ENCODE measurements at places on chromosomes 16 and 17. TPM values are rescaled to one million over a fixed set of nuclear protein-coding genes. Genes with fewer than 3 reads are reported as not detected.
A peak's percentile ranks its signal among the peaks of the same experiment; 100 is the strongest.

DNA sequence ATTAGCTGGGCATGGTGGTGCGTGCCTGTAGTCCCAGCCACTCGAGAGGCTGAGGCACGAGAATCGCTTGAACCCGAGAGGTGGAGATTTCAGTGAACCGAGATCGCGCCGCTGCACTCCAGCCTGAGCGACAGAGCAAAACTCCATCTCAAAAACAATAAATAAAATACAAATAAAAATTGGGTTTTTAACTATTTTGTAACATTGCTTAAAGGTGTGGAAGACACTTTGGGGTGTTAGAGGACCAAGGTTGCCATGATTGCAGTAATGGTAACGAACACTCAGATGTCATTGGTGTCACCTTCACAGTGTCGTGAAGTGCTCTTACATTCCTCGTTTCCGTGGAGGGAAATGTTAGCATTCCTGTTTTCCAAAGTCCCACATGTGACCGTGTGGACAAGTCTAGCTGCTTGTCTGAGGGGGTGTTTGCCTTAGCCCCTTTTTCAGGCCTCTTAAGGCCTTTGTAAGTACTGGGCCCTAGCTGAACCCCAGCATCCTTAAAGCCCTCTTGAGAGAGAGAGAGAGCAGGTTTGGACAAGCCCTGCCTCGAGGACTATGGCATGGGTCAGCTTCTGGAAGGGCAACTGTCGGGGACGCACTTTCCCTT, 8.6 kb downstream of the C16orf96 start:
- H3K4me3 ChIP-seq: no peak overlapping the region
- no peaks in the 10 kb centered on the region for H3K27me3 ChIP-seq
- no peaks in the 10 kb centered on the region for H3K4me1 ChIP-seq
- H3K27ac ChIP-seq: no peak overlapping the region
- H3K36me3 ChIP-seq: no peaks in the 10 kb centered on the region

- no peak for DNase-seq
- no peaks in the 10 kb centered on the region for H3K27me3 ChIP-seq
- H3K27ac ChIP-seq: no peak overlapping the region
These were observed 817.5 kb downstream of the CDH11 start for GRCh38 chr16:64304396-64304795.

The KPNA2 gene
- polyA plus RNA-seq: 34.1 TPM

GRCh38 chr17:58082341-58082869, 814 bp upstream of the DYNLL2 start:
- peaks cover 36% of the 10 kb centered on the region for H3K4me1 ChIP-seq
- no peak for DNase-seq
- H3K27ac ChIP-seq: peak overlapping the region; percentile 47
- H3K27me3 ChIP-seq: no peaks in the 10 kb centered on the region

DNA sequence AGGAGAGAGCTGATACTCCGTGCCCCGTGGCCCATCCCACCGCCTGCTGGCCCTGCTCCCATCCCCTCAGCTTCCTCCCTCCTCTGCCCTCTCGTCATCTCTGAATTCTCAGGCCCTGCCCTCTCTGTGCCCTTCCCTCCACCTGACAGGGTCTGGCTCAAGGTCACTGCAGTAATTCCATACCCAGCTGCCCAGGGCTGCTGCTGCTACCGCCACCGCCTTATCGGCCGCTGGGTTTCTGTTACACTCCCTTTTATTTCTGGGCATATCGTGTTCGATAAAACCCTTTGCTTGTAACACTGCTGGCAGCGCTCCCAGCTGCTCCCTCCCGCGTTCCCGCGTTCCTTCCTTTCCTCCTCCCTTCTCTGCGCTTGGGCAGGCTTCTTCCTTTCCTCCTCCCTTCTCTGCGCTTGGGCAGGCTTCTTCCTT, 1.2 kb downstream of the EPN3 start:
- H3K4me1 ChIP-seq: peaks cover 20% of the 10 kb centered on the region
- H3K27me3 ChIP-seq: peaks cover 19% of the 10 kb centered on the region
- no peak for DNase-seq

GRCh38 chr17:71505200-71505599, 615.6 kb upstream of the SOX9 start:
- H3K27ac ChIP-seq: no peak overlapping the region
- no peak for DNase-seq

DNA sequence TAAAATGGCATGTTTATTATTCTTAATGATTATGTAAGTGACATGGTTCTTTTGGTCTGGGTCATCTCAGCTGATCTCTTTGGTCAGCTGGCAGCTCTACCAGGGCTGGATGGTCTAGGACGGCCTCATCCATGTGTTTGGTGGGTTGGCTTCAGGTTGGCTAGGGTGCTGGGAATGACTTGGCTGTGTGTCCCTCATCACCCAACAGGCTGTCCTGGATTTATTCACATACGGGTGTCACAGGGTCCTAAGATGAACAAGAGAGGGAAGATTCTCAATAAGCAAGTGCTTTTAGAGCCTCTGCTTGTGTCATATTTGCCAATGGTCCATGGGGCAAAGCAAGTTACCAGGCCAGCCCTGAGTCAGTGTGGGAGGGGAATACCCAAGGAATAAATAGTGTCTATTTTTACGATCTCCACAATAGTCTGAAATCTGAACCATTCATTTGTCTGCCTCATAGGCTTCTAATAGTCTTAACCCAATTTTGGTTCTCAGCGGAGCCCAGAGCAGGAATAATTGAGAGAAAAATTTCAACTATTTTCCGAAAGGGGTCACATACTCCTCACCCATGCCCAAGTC, 157.5 kb downstream of the HS3ST2 start:
- H3K36me3 ChIP-seq: no peaks in the 10 kb centered on the region
- DNase-seq: no peak
- H3K27ac ChIP-seq: no peak overlapping the region

DNA sequence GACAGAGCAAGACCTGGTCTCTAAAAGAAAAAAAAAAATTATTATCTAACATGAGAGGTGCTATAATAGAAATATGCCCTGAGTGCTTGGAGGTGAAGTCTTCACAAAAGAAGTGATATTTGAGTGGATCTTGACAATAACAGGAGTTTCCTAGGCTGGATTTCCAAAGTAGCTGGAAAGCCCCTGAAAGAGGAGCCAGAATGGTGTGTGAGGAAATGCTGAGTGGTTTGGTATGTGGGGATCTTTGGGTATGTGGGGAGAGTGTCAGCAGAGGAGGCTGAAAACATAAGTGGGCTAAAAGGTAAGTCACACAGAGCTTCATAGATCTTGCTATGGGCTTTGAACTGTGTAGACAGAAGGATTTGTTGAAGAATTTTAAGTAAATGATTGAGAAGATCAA, 100.1 kb downstream of the YPEL2 start:
- H3K27ac ChIP-seq: no peak overlapping the region
- no peaks in the 10 kb centered on the region for H3K36me3 ChIP-seq
- DNase-seq: no peak

GRCh38 chr16:86858501-86858900, 280.2 kb downstream of the FOXL1 start:
- no peak overlapping the region for H3K4me3 ChIP-seq
- H3K27me3 ChIP-seq: no peaks in the 10 kb centered on the region
- H3K27ac ChIP-seq: no peak overlapping the region

The GCGR gene
- not detected for polyA plus RNA-seq

DNA sequence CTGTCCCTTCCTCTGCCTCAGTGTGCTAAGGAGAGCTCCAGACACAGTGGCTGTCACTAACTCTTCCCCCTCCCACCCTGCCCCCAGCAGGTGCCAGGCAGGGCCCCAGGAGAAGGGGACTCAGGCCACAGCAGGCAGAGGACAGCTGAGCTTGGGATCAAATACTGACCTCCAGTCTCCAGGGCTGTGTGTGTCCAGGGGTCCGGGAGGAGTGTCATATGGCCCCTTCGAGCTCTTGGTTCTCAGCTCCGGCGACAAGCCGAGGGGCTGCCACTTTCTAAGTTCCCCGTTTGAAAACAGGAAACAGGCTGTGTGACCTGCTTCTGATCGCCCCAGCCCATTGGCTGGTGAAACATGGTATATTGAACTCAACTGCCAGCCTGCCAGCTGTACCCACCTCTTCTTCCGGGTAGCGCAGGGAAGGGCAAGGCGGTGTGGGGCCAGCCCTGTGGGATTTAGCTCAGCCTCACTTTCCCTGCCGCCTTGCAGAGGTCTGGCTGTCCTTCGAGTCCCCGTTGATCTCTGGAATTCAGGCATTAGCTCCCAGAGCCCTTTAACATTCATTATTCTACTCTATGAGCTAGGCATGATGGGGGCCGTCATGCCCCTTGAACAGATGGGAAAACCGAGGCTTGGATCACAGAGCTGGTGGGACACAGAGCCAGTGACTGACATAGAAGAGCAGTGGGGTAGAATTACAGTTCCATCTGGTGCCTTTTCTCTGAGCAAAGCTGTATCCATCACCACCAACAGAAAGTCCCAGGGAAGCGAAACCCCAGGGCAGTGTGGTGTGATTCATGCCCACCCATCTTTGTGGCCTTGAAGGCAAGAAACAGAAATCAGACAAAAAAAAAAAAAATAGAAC, at the start of gene SNX20:
TSS of gene SNX20 (minus strand) at position 292 of the 865 bp plus-strand sequence. CDS start 3,786 bp downstream, outside the sequence.
- no peaks in the 10 kb centered on the region for H3K27me3 ChIP-seq
- peaks cover 93% of the 10 kb centered on the region for H3K4me1 ChIP-seq
- peaks cover 25% of the 10 kb centered on the region for H3K36me3 ChIP-seq
- peak within 1 kb of the TSS; percentile 90 for H3K27ac ChIP-seq
- peak within 1 kb of the TSS; percentile 93 for H3K4me3 ChIP-seq

- DNase-seq: peak; percentile 66
- peaks cover 16% of the 10 kb centered on the region for H3K4me1 ChIP-seq
- no peaks in the 10 kb centered on the region for H3K27me3 ChIP-seq
- no peak overlapping the region for H3K27ac ChIP-seq
- H3K4me3 ChIP-seq: no peak overlapping the region
These were observed 122.3 kb downstream of the SSH2 start for GRCh38 chr17:29807520-29808361.

- H3K4me3 ChIP-seq: no peak overlapping the region
- no peaks in the 10 kb centered on the region for H3K36me3 ChIP-seq
- H3K27me3 ChIP-seq: no peaks in the 10 kb centered on the region
- H3K27ac ChIP-seq: no peak overlapping the region
- H3K4me1 ChIP-seq: no peaks in the 10 kb centered on the region
These were observed 115.6 kb upstream of the SDK2 start for GRCh38 chr17:73759734-73760438.

DNA sequence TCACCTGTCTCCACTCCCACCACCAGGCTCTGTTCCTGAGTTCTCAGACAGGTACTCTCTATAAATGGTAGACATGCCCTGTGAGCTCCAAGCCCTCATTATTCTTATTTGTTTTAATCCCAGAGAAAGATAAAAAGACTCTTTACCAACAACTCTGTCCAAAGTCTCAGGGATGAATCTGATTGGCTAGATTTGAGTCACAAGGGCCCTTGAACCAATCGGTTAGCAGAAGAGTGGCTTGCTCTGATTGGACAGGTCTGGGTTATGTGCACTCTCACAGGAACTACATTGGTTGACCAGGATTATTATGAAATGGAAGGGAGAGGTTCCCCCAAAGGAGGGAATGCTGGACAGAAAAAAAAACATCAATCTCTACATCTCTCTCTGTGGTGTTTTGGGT, 7.5 kb downstream of the COTL1 start:
- no peak overlapping the region for H3K4me3 ChIP-seq
- H3K4me1 ChIP-seq: peaks cover 100% of the 10 kb centered on the region
- DNase-seq: no peak
- peak overlapping the region; percentile 62 for H3K27ac ChIP-seq

- no peaks in the 10 kb centered on the region for H3K36me3 ChIP-seq
- H3K4me3 ChIP-seq: no peak overlapping the region
- DNase-seq: no peak
These were observed 108.1 kb downstream of the IRX3 start for GRCh38 chr16:54178478-54178976.

The FOXN1 gene
- not detected for polyA plus RNA-seq

GRCh38 chr16:9557713-9558112, 466.3 kb downstream of the HAPSTR1 start:
- H3K4me3 ChIP-seq: no peak overlapping the region
- H3K36me3 ChIP-seq: no peaks in the 10 kb centered on the region
- no peak for DNase-seq
- no peaks in the 10 kb centered on the region for H3K4me1 ChIP-seq

DNA sequence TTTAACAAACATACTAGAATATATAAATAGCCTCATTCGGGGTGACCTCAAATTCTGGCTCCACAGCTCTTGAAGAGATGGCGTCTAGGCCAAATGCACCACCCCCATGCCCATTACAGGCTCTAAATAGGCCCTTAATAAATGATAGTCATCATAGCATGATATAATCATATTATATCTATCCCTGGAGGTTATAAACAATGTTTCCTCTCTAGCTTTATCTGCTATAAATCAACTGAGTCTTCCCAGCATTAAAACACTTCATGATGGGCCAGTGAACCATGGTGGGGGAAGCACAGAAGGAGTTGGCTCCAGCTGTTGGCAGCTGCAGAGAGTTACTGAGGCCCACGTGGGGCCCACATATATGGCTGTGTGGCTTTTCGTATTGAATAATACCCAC, 214.9 kb upstream of the MPHOSPH6 start:
- no peak overlapping the region for H3K4me3 ChIP-seq
- H3K27me3 ChIP-seq: no peaks in the 10 kb centered on the region
- H3K27ac ChIP-seq: no peak overlapping the region
- no peak for DNase-seq
- H3K4me1 ChIP-seq: no peaks in the 10 kb centered on the region
- H3K36me3 ChIP-seq: no peaks in the 10 kb centered on the region

The PTGES3L gene
- 0.52 TPM for polyA plus RNA-seq

The ZNF778 gene
- 1.0 TPM for polyA plus RNA-seq

DNA sequence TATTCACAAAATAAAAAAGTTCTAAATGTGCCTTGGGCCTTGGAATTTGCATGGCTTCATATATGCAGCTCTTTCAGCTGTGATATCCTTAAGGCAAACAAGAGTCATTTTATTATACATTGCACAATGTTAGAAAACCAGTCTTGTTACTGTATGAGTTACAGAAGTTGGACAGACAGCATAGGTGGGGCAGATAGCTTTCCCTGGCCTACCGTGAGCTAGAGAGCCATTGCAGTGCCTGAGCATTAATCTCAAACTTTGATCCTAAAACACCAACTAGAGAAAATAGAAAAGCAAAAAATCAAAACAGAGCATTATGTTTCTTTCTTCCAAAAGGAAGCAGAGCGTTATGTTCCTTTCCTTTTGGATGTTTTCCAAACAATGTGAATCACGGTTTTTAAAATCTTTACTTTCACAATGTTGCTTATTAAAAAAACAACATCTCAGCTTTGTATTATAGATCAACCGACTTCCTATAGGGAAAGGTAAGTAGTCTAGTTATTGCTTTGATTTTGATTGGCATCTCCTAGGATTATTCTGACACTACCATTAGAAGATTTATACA, 32.2 kb downstream of the ARHGAP44 start:
- no peak overlapping the region for H3K4me3 ChIP-seq
- no peak overlapping the region for H3K27ac ChIP-seq
- no peak for DNase-seq
- no peaks in the 10 kb centered on the region for H3K36me3 ChIP-seq
- H3K27me3 ChIP-seq: no peaks in the 10 kb centered on the region
- no peaks in the 10 kb centered on the region for H3K4me1 ChIP-seq
